Amygdala (tissue), 56 donors: ENCODE measurements at places on chromosomes 16 and 17.

- DNase-seq, result no peak
Observed at GRCh38 chr17:37318931-37319594, 56.7 kb upstream of the C17orf78 start.

- no peak for DNase-seq
Observed at GRCh38 chr17:14359163-14360020, 58.5 kb downstream of the HS3ST3B1 start.

GRCh38 chr16:26614237-26614841 is 452.4 kb upstream of the C16orf82 start:
- no peak for DNase-seq

DNA sequence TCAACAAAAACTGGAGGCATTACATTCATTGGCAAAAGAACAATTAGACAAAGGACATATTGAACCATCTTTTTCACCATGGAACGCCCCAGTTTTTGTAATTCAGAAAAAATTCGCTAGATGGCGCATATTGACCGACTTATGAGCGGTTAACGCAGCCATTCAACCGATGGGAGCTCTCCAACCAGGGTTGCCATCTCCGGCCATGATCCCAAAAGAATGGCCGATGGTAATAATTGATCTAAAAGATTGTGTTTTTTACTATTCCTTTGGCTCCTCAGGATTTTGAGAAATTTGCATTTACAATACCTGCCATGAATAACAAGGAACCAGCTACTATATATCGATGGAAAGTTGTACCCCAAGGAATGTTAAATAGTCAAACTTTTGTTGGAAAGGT is 21.4 kb downstream of the ALOX15B start:
- DNase-seq, result peak; percentile 11

DNA sequence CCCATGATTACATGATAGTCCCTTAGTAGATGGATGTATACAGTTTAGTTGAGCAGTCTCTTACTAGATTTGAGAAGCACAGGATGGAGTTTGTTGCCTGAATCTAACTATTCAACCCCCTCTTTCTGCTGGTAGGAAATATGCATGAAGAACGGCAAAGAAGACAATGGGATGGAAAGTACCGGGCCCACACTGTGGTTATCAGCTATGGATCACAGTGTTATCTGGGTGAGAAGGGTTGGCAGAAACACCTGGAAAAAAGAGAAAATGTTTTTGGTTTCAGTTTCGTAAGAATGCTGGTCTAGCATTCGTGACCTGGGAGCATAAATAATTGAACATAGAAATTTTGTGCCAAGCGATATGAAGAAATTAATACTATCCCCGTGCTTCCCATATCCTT is 53.1 kb downstream of the ANKFN1 start:
- no peak for DNase-seq
